Activated T-helper 9 cell treated with anti-CD3 and anti-CD28 coated beads, Interleukin-2, amount 50 U/mL, for 16 hours (primary cell): ENCODE measurements at places on chromosomes 6 and 20.

DNA sequence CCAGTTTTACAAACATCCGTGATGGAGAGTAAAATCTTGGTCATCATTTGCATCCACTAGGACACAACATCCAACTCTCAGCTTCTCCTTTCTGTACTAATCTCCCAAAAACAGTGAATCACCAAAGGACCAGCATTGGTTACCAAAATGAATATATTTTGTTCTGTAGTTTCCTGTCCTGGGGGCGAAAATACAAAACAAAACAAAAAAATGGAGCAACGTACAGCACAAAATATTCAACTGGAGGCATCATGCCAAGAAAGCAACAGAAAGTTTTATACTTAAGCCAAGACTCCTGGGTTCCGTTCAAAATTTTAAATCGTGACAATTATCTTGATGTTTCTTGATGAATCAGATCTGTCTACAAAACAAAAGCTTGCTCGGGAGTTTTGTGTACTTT lies 126.6 kb upstream of the CCDC28A start:
- DNase-seq, result no peak

DNA sequence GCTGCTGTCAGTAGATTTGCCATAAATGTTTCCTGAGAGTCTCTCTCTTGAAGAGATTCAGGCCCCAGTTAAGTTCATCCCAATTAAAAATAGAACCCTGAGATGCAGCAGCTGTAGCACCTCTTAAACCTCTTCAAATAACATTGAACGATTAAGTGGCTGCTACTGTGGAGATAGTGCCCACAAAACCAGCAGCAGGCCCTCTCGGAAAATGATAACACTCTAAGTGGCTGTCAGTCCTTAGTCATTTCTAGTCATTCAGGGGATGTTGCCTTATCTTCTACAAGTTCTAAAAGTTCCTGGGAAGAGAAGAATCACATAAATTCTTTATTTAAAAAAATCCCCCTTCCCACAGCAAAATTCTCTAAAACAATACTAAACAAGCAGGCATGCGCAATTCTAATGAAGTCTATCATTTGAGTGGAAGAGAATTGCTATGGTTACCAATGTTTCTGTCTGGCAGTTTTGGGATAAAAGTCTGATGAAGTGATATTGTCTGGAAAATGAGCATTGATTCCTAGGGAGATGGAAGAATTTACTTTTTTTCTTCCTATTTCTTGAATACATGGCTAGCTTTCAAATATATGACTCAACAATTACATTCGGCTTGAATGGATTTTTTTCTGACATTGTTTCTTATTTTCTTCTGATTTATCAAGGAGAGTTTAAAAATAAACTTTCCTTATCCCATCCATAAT lies 131.9 kb downstream of the TRMT11 start:
- DNase-seq, result no peak

DNA sequence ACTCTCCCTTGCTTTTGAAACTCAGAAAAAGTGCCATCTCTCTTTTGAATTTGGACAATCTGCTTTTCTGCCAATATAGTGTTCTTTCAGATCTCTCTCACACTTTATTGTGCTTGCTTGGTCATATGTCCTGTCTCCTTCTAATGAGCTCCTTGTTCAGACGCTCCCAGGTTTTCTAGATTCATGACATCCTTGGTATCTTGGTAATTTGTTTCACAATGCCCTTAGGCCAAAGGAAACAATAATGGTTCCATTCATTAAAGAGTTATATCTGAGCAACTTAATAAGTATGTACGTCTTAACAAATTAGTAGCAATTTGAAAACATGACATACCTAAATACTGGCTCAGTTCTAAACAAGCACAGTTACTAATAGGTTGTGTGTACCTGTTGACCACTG lies 293.4 kb upstream of the SPTLC3 start:
- DNase-seq, result no peak

DNA sequence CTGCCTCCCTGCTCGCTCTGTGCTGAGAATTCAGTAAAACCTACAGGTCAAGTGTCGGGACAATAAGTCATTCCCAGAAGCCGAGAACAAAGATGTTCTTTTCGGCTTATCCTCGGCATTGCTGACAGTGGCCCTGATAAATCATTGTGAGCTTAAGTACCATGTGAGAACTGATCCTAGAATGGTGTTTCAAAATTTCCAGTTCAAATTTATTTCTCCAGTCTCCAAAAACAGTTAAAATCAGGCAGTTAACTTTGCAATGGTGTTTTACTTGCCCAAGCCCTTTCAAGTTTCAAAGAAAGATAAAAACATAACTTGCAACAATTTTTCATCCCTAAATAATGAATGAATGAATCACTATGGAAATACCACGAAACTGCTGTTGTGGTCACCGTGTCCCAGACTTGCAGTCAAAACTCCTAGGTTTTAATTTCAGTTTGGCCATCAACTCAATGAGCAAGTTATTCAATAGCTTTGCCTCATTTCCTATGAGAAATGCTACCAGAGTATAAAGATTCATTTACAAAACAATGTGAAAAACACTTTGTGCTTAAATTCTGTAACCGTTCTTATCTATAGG lies 4.3 kb downstream of the ATP5F1E start:
- DNase-seq, result no peak

DNA sequence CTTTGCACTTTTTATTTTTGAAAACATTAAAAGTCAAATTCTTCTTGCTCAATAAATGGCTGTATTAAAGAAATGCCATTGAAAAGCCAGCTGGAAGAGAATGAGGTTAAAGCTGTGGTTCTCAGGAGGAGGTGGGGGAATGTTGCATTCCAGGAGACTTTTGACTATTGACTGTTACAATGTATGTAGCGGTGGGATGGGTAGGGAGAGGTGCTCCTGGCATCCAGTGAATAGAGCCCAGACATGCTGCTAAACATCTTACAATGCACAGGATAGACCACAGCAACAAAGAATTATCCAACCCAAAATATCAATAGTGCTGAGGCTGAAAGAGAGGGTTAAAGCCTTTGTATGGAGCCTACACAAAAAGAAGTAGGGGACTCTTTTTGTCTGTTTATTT lies 295.9 kb downstream of the NKAIN2 start:
- no peak for DNase-seq

DNA sequence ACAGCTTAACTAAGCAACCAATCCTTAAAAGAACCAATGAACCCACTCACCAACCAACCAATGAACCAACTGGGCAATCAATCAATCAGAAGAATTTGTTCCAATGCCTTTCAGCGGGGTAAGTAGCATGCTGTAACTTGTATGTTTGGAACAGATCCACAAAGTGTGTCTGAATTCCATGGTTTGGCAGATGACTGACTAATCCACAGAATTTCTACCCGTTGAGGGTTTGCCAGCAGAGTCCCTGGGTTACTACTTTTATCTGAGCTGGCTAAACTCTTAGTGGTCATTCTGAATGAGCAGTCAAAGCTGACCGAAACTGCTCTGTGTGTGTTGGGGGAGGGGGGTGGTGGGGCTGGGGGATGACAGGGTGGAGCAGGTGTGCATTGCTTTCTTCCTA lies 125.0 kb upstream of the JAG1 start:
- DNase-seq, result no peak
